ENCODE measurements at places on chromosomes 16 and 17.

- no peak for DNase-seq
Observed at GRCh38 chr16:73434621-73435020, 386.7 kb upstream of the ZFHX3 start.

GRCh38 chr17:60164697-60165096, 14.9 kb downstream of the CA4 start:
- DNase-seq, result no peak

- DNase-seq, result no peak
Observed at GRCh38 chr16:56965149-56966092, 3.7 kb downstream of the CETP start.

DNA sequence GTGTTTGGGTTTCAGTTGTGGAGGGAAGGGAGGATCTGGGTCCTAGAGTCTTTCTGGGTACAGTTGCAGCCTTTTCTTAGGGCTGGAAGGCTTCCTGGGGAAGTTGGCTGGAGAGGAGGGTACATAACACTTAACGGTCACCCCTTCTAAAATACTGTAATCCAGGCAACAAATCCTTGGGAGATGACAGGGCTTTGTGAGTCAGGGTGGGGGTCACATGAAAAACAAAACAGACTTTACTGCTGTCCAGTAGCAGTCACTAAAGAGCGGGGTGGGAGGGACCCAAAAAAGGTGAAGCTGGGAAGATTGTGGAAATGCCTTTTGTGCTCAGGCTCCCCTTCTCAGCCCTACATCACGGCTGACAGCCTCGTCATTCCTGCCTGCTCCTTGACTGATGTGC, 6.3 kb downstream of the SAP30BP start:
- DNase-seq, result no peak

DNA sequence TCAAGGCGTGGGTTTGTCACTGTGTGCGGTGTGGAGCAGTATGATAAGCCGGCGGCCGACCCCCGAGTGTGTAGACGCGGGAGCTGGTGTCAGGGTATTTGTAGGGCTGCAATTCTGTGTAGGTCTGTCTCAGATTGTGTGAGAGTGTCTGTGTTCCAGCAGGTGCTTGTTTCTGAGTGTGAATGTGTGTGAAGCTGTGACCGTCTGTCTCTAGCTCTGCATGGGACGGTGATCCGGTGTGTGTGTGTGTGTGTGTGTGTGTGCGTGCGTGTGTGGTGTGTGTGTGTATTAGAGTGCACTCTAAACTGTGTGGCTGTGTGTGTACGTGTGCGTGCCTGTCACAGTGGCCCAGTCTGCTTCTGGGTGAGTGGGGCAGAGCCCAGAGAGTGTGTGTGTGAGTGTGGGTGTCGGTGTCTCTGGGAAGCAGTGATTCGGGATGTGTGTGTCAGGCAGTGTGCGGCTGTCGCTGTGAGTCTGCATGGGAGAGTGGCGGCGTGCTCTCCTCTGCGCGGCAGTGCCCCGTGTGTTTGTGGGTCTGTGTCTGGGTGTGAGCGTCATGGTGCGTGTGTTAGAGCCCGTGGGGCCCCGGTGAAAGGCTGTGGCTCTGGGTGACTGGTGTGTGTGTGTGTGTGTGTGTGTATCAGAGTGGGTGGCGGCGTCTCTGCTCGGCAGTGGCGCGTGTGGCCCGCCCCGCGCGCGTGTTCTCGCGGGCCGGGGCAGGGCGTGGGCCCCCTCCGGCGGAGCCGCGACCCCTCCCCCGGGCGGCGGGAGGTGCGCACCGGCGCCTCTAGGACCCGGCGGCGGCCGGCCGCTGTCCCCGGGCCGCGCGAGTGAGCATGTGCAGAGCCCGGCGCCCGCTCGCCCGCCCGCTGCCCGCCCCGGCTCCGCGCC, at the start of gene WSCD1:
WSCD1 (plus strand) TSS at position 841 of the 891 bp plus-strand sequence. CDS start 10,280 bp downstream, outside the sequence.
- DNase-seq, result no peak

- DNase-seq, result no peak
Observed at GRCh38 chr17:80395402-80396151, 19.4 kb upstream of the ENDOV start.

DNA sequence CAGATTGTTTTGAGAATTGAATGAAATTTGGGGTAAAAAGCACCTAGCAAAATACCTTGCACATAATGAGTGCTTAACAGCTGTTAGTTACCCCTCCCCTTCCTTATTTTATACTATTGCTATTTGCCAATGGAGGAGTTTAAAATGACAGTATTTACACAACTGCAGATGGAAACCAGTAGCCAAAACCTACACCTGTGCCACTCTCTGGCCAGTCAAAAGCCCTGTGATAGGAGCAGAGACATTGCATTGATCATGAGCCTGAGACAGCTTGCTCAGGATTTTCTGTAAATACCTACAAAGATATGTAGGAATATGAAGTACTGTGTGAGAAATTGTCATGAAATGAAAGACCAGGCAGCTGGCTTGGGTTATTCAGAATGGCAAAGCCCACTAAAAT, 115.3 kb upstream of the HLF start:
- DNase-seq, result no peak
